ENCODE measurements at places on chromosomes 1 and 21.

DNA sequence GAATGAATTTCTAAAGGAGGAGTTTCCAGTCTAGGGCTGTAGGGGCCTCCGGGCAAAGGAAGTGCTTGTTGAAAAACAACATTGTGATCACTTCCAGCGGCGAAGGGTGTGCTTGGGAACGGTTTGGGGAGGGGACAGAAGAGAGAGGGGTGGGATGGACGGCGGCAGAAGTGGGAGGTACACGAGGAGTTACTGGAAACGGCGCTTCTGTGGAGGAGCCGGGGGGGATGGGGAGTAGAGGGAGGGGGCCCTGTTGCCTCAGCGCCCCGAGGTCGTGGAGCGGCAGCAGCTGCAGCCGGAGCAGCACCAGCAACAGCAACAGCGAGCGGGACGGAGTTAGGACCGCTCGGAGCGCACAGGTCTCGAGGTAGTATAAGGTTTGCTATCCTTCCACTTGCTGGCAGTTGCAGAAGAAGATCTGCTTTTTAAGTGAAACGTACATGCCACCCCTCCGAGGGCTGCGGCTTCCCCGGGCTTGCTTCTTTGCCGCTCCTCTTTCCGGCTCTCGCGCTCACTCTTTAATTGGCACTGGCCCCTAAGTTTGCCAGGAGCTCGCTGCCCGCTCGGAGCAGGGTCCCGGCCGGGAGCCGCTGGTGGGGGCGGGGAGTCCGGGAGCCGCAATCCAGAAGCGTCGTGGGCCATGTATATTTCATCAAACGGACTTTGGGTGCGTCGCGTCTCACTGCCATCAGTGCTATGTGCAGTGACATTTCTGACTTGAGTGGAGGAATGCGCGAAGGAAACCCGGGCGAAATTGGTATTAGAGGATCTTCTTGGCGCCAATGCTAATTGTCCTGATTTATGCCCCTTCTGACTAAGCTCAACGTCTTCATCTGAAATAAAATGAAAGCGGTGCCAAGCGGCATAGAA is 771 bp upstream of the NTNG1 start:
- peak; percentile 18 for DNase-seq

GRCh38 chr1:151221616-151222015 is 23.3 kb downstream of the PIP5K1A start:
- DNase-seq: no peak

DNA sequence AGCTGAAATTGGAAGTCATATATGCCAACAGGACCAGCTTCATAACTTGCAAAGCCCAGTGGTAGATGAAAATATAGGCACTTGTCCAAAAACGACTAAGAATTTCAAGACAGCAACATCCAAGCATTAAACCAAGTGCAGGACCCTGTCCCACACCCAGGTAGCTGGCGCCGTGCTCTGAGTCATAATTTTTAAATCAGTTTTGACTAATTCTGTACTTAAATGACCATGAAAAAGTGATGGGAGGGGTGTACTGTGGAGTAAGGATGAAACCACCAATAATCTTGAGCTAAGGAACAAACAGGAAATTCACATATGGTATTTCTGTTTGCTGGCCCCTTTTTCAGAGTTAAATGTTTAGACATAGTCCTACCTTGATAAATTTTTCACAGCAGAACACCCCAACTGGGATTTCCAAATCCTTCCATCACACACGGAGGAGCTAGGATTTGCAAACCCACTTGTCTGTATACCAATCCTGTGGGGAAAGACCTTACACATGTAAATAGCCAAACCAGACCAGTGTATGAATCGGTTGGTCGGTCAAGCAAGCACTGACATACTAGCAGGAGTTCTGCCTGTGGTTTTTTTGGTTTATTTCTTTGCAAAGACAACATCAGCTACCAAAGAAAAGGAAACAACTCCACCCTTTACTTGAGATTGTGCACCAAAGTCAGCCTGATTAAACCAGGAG is 235.7 kb upstream of the RAB4A start:
- DNase-seq: no peak

- DNase-seq: no peak
These were observed 4.9 kb upstream of the LINGO4 start for GRCh38 chr1:151809985-151810556.

DNA sequence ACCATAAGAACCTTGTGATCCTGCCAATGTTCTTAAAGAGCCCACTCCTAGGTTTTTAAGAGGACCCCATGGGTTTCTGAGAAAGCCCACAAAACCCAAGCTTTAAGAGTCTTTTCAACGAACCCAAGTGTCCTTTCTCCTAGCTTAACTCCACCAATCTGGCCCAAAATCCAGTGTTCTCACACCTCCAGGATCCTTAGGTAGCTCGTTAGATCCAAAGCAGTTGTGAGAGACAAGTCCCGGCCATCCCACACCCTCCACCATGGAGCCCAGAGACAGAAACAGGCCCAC is 1.7 kb downstream of the DENND4B start:
- DNase-seq: no peak

- DNase-seq: no peak
These were observed 2.5 kb upstream of the PCBP3 start for GRCh38 chr21:45640888-45641479.

DNA sequence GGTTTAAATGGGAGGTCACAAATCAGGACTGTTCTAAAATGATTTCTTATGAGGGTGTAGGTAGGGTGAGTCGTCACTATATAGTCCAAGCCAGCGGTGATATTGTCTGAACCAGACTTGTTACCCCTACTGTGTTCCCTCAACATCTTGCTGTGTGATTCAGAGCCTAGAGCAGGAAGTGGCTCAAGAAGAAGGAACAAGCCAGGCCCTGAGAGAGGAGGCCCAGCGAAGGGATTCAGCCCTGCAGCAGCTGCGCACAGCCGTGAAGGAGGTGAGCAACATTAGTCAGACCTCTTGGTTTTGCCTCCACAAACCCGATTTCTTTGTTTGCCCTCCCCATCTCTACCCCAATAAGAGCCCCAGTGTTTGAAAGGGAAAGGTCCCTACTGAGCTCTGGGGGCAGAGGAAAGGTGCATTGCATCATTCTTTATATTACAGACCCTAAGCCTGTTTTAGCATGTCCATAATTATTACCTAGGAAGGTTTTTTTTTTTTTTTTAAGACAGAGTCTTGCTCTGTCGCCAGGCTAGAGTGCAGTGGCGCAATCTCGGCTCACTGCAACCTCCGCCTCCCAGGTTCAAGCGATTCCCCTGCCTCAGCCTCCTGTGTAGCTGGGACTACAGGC is 5.0 kb upstream of the SH3BGRL3 start:
- DNase-seq: no peak

GRCh38 chr21:29175408-29176134 is 45.1 kb downstream of the MAP3K7CL start:
- DNase-seq: no peak

DNA sequence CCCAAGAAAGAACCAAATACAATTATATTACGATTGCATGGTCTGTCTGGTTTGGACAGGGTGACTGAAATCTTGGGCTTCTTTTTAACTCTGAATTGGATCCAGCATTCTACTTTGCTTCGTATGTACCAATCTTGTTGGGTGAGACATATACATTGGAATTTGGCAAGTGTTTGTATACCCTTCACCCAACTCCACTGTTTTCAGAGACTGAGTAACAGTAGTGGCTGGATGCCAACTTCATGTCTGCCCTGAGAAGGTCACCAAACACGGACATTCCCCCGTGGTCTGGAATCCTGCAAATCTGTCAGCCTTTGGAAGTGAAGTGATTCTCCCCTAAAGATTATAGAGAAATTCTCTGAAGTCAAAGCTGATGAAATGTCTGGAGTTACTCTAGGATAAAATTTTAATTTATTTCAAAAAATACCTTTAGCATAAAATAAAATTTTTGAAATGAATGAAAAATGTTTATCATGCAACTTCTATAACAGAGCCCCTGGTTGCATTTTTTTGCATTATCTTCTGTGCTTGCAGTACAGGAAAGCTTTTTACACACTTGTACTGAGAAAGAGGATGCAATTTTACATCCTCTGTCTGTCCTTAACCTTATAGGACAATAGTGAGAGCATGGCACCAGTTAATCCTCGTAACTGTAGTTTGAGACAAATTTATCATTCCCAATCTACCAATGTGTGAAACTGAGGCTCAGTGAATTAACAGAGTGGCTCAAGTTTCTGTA is 201.8 kb downstream of the DISC1 start:
- peak; percentile 79 for DNase-seq

All from Calu3 (cell line).